Suprapubic skin (tissue), 4 donors: ENCODE measurements at places on chromosomes 13 and 19. TPM values are rescaled to one million over a fixed set of nuclear protein-coding genes. Genes with fewer than 3 reads are reported as not detected.

PEAK3 gene
- 0.55 TPM for total RNA-seq

- no peak for DNase-seq
These were observed 6.2 kb downstream of the MYO1F start for GRCh38 chr19:8571006-8571411.

- DNase-seq = no peak
These were observed 1534.8 kb downstream of the SLITRK5 start for GRCh38 chr13:89205856-89206520.

KLF12 gene
- 1.9 TPM for total RNA-seq

- no peak for DNase-seq
These were observed 320.7 kb downstream of the DIAPH3 start for GRCh38 chr13:59843040-59843439.

CACNG7 gene
- total RNA-seq = not detected

VRK3 gene
- total RNA-seq = 39.6 TPM

ZBTB32 gene
- total RNA-seq = not detected

MEDAG gene
- total RNA-seq = 15.9 TPM
